ENCODE measurements at places on chromosomes 2 and 18. TPM values are rescaled to one million over a fixed set of nuclear protein-coding genes. Genes with fewer than 3 reads are reported as not detected.
A peak's percentile ranks its signal among the peaks of the same experiment; 100 is the strongest.

DNA sequence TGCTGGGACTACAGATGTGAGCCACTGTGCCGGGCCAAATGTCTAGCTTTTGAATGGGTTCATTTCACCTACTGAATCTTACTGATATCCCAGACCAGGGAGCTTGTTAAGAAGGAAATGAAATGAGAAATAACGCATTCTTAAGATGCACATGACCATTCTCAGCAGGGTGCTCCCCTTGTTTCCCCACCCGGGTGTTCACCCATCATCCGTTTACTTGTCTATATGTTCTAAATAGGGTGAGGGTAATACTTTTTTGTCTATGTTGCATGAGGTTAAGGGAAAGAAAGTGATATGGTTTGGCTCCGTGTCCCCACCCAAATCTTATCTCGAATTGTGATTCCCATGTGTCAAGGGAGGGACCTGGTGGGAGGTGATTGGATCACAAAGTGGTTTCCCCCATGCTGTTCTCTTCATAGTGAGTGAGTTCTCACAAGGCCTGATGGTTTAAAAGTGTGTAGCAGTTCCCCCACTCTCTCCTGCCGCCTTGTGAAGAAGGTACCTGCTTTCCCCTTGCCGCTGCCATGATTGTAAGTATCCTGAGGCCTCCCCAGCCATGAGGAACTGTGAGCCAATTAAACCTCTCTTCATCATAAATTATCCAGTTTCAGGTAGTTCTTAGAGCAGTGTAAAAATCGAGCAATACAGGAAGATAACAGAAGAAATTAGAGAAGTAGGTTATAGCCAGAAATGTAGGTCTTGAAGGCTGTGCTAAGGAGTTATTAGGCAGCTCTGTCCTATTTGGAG is 129.1 kb downstream of the DDX1 start:
- H3K4me3 ChIP-seq, result no peak overlapping the region
- no peak overlapping the region for H3K27ac ChIP-seq
- H3K36me3 ChIP-seq, result no peaks in the 10 kb centered on the region
- peaks cover 14% of the 10 kb centered on the region for H3K27me3 ChIP-seq

DNA sequence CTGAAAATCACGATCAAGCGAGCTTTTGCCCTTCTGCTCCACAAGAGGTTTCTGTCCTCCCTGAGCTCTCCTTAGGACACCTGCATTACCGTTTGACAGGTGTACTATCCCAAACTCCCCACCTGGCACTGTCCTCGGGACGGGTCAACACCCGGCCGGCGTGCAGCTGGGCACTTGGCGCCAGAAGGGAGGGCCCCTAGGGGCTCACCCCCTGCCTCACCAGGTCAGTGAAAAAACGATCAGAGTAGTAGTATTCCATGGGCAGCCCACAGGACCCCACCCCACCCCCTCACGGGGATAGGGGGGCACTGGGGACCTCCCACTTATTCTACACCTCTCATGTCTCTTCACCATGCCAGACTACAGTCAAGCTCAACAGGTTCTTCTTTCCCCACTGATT is 117.6 kb upstream of the ANKRD30BL start:
- no peaks in the 10 kb centered on the region for H3K27me3 ChIP-seq
- no peaks in the 10 kb centered on the region for H3K4me1 ChIP-seq
- no peak overlapping the region for H3K27ac ChIP-seq
- no peak for DNase-seq

MC5R gene
- not detected for total RNA-seq

DNA sequence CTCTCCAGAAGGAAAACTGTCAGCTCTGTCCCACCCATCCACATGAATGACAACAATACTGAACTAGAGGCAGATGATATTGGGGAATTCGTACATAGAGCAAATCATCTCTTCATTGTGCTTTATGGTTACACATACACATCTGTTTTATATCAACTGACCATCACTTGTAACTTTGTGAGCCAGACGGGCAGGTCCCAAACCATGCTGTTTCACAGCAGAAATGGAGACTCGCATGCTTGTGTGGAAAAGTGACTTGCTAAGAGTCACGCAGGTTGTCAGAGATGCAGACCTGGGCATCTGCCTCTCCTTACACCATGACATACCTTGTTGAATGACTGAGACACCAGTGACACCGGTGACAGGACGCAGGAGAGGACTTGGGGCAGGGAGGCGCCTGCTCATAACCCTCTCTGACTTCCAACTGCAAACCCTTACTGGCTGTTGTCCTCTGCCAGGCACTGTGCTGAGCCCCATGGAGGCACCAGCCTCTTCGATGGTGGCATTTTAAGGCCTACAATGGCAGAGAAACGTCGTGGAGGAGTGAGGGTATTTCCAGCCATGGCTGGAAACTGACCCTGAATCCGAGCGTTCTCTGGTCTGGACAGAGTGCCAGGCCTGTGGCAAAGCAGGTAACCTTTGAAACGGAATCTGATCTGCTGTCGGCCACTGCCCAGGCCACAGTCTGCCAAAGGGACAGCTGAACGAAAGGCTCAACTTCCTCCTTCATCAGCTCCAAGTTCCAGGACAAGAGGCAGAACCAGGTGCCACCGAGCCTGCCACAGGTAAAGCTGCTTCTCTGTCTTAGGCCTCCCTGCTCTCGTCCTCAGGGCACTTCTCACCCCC is 26.9 kb upstream of the ROCK2 start:
- no peak overlapping the region for H3K4me3 ChIP-seq
- peaks cover 24% of the 10 kb centered on the region for H3K4me1 ChIP-seq
- H3K27ac ChIP-seq, result no peak overlapping the region

GRCh38 chr18:40534723-40535122 is 1420.3 kb upstream of the PIK3C3 start:
- no peaks in the 10 kb centered on the region for H3K4me1 ChIP-seq
- no peak overlapping the region for H3K4me3 ChIP-seq
- DNase-seq, result no peak
- H3K36me3 ChIP-seq, result no peaks in the 10 kb centered on the region
- H3K27ac ChIP-seq, result no peak overlapping the region

CPO gene
- 0.32 TPM for total RNA-seq

- DNase-seq, result no peak
- H3K27me3 ChIP-seq, result peaks cover 9% of the 10 kb centered on the region
- no peaks in the 10 kb centered on the region for H3K36me3 ChIP-seq
- H3K27ac ChIP-seq, result no peak overlapping the region
These were observed 316.4 kb downstream of the MYCN start for GRCh38 chr2:16256601-16257321.

DNA sequence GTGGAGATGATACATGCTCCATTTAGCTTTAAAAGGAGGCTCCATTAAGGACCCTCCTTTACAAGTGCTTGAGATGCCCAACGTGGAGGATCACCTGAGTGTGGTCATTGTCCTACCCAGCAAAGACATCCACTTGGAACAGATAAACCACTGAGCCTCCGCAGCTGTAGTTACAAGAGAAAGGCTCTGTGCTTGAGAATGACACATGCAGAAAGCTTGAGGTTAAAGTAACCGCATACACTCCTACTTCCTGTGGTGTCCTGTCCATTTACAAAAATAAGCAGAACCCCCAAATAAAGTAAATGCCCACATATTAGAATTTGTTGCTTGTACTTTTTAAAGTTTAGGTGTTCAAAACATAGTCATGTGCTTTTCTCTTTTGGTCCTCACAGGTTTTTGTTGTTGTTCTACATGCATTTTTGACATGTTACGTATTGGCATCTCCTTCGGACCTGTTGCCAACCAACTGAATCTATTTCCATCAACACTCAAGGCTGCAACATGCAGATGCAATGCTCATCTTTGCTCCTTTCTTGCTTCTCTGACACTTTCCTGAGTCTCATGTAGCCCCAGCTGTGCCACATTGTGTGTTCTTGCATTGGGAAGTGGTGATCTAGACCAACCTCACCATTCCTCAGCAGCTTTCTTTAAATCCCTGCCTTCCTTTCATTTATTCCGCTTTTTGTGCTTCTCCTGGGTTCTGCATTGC is 56.0 kb downstream of the SERPINB7 start:
- H3K4me1 ChIP-seq, result no peaks in the 10 kb centered on the region
- H3K27me3 ChIP-seq, result no peaks in the 10 kb centered on the region
- H3K36me3 ChIP-seq, result no peaks in the 10 kb centered on the region

CXCR4 gene
- total RNA-seq, result 1.3 TPM

GRCh38 chr2:69776886-69777785 is 35.2 kb downstream of the ANXA4 start:
- H3K27me3 ChIP-seq, result no peaks in the 10 kb centered on the region
- no peak for DNase-seq
- H3K36me3 ChIP-seq, result no peaks in the 10 kb centered on the region
- peaks cover 58% of the 10 kb centered on the region for H3K4me1 ChIP-seq
- H3K4me3 ChIP-seq, result no peak overlapping the region

FBXO36 gene
- 3.8 TPM for total RNA-seq

- peak overlapping the region; percentile 24 for H3K27ac ChIP-seq
- H3K36me3 ChIP-seq, result no peaks in the 10 kb centered on the region
- no peaks in the 10 kb centered on the region for H3K27me3 ChIP-seq
- peaks cover 43% of the 10 kb centered on the region for H3K4me1 ChIP-seq
- no peak for DNase-seq
These were observed 16.9 kb downstream of the SH2D6 start for GRCh38 chr2:85435220-85435958.

Data from HCT116 (cell line).